ENCODE measurements at places on chromosomes 7 and 10.
A peak's percentile ranks its signal among the peaks of the same experiment; 100 is the strongest.

DNA sequence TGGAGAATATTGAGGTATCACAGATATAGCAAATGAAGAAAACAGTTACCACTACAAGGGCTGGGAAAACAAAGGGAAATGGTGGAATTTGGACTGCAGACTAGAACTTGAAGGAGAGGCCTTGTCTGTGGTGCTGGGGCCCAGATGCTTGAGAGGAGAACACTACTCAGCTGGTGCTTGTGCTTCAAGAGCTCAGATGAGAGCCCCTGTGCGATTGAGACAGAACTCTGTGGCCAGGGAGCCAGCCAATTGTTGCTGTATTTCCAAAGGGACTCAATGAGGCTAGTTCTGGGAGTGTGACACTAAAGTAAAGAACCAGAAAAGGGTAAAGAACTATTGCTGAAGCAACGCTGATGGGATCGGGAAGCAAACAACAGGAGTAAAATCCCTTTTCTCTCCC lies 406.5 kb upstream of the SEMA3D start:
- no peak for DNase-seq

- no peak for DNase-seq
Observed at GRCh38 chr7:29229066-29229465, 34.5 kb downstream of the CHN2 start.

GRCh38 chr10:7506571-7506970 lies 95.7 kb upstream of the SFMBT2 start:
- DNase-seq, result no peak

DNA sequence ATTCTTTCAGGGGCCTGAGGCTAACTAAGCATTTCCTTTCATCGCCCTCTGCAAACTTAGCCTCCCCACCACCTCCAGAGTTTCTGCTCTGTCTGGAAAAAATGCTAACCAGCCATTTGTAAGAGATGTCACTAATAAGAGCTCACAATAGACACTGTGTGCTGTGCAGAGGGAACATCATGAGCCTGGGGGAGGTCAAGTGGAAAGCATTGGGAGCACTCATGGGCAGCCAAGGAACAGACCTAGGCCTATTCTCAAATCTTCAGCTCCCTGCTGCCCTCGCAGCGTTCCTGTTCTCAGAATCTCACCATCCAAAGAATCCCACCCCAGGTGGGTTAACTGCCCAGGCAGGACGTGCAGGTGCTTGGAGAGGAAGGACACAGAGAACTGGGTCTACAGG lies 27.1 kb upstream of the GPAM start:
- DNase-seq, result no peak

- DNase-seq, result no peak
Observed at GRCh38 chr7:51374936-51375335, 58.3 kb upstream of the COBL start.

- DNase-seq, result no peak
Observed at GRCh38 chr10:3312403-3312940, 139.9 kb upstream of the PITRM1 start.

GRCh38 chr7:23333671-23334246 lies 34.6 kb downstream of the MALSU1 start:
- no peak for DNase-seq

DNA sequence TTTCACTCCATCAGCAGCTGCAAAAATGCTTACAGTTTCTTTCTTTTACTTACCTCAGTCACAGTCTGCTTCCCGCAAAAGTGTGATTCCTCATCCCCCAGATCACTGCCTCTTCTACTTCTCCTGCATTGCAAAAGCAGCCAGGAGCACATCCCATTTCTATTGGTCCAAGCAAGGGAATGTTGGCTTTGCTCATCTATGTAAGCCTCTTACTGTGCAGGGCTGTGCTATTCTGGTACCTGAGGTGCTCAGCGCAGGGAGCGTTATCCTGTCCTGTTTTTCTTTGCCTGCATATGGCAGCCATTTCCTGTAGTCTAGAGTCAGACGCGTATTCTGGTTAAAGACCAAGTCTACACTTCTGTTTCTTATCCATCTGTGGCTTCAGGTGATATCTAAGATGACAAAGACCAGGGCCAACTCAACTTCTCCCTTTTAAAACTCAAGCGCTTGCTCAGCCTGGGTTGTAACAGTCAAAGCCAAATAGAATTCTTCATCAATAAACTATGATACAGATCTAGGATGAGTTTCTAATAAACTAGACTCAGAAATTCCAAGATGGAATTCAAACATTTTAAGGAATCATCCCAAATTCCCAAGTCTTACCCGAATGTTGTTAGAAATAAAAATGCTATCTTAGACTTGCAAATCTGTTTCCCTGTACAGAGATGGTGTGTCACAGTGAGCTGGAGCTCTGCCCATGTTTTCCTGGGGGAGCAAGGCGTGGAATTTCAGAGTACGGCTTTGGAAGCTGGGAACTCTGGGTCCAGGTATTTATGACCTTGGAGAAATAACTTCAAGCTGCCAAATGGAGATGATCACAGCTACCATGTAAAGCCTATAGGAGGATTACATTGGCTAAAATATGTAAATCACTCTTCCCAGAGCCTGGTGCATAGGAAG lies 6.1 kb upstream of the RBM17 start:
- DNase-seq, result no peak

DNA sequence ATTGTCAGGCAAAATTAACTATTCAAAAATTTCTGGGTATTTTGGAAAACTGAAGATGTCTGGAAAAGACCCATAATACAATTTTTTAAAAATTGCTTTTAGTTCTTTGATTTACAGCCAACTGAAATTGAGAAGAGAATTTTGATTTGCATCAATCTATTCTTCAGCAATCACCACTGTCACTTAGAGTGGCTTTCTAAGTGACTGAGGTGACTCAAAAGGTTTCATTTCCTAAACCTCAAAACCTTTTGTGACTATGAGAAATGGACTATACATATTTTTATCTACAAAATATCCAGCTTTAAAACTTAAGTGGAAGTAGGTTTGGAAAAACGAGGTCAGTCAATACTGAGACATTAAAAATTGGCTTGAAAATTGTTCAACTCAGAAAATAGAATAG lies 60.0 kb downstream of the ENO4 start:
- DNase-seq, result no peak

- peak; percentile 47 for DNase-seq
Observed at GRCh38 chr10:109920016-109920415, 3.3 kb downstream of the XPNPEP1 start.

GRCh38 chr10:24914148-24914547 lies 38.3 kb downstream of the PRTFDC1 start:
- no peak for DNase-seq

DNA sequence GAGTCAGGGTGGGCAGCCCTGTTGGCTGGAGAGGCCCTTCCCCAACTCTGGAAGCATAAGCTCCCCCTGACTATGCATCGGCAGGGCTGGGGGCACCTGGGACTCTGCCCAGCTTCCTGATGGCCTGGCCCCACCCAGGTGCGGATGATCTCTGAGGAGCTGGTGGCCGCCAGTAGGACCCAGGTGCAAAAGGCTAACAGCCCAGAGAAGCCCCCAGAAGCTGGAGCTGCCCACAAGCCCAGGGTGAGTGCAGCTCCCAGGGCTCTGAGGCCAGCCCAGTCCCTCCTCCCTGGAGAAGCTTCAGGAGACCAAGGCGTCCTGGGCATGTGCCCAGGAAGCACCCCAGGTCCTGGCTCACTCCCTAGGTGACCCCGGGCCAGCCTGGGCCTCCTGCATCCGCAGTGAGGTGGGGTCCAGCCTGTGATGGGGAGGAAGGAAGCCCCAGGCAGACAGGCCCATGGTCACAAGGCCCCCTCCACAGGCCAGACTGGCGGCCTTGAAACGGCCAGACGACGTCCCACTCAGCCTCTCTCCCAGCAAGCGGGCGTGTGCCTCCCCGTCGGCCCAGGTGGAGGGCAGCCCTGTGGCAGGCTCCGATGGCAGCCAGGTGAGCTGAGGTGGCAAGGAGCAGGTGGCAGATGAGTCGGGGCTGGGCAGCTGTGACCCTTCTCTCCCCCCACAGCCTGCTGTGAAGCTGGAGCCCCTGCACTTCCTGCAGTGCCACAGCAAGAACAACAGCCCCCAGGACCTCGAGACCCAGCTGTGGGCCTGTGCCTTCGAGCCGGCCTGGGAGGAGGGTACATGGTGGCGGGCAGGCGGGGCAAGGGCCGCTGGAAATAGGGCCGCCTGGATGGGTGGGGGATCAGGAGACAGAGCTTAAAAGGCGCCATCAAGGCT lies 3.0 kb downstream of the LRWD1 start:
- no peak for DNase-seq
